ENCODE measurements at places on chromosomes 13 and 19. TPM values are rescaled to one million over a fixed set of nuclear protein-coding genes. Genes with fewer than 3 reads are reported as not detected.

DNA sequence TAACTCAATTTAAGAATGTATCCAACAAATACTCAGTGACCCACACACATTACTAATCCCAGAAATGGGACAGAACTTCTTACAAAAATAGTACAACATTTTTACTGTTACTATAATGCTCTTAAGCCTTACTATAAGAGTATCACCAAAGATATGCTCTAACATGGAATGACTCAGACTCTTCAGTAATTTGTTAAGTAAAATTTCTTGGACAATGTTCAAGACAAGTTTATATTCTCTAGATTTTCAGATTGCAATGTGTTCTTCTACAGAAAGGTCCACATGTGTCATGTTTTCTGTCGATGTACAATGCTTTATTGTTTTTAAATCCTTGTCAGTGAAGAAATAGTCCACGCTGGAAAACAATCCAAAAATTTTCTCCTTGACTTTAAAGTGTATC lies 66.3 kb upstream of the RFXAP start:
- H3K27ac ChIP-seq = no peak overlapping the region
- no peaks in the 10 kb centered on the region for H3K27me3 ChIP-seq
- H3K4me1 ChIP-seq = no peaks in the 10 kb centered on the region
- no peaks in the 10 kb centered on the region for H3K36me3 ChIP-seq
- H3K4me3 ChIP-seq = no peak overlapping the region

DNA sequence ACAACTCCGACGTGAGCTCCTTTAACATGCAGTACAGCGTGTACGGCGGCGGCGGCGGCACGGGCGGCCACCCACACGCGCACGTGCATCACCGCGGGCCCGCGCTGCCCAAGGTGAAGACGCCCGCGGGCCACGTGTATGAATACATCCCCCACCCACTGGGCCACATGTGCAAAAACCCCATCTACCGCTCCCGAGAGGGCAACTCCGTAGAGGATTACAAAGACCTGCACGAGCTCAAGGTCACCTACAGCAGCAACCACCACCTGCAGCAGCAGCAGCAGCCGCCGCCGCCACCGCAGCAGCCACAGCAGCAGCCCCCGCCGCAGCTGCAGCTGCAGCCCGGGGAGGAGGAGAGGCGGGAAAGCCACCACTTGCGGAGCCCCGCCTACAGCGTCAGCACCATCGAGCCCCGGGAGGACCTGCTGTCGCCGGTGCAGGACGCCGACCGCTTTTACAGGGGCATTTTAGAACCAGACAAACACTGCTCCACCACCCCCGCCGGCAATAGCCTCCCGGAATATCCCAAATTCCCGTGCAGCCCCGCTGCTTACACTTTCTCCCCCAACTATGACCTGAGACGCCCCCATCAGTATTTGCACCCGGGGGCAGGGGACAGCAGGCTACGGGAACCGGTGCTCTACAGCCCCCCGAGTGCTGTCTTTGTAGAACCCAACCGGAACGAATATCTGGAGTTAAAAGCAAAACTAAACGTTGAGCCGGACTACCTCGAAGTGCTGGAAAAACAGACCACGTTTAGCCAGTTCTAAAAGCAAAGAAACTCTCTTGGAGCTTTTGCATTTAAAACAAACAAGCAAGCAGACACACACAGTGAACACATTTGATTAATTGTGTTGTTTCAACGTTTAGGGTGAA lies 6.6 kb downstream of the SLITRK5 start:
- H3K27me3 ChIP-seq = peaks cover 49% of the 10 kb centered on the region
- H3K4me3 ChIP-seq = peak overlapping the region; percentile 80
- H3K27ac ChIP-seq = no peak overlapping the region
- no peaks in the 10 kb centered on the region for H3K36me3 ChIP-seq

- H3K27ac ChIP-seq = no peak overlapping the region
- H3K27me3 ChIP-seq = no peaks in the 10 kb centered on the region
- H3K4me3 ChIP-seq = no peak overlapping the region
- no peaks in the 10 kb centered on the region for H3K4me1 ChIP-seq
- no peak for DNase-seq
Measured at GRCh38 chr13:39876258-39876657, 220.8 kb downstream of the COG6 start.

- no peak overlapping the region for H3K4me3 ChIP-seq
- no peaks in the 10 kb centered on the region for H3K27me3 ChIP-seq
- no peak for DNase-seq
- no peaks in the 10 kb centered on the region for H3K4me1 ChIP-seq
- H3K27ac ChIP-seq = no peak overlapping the region
- peaks cover 2% of the 10 kb centered on the region for H3K36me3 ChIP-seq
Measured at GRCh38 chr13:45468635-45469034, 3.9 kb downstream of the COG3 start.

GRCh38 chr19:49683814-49684250 lies 5.6 kb upstream of the ADM5 start:
- H3K4me1 ChIP-seq = peaks cover 12% of the 10 kb centered on the region
- no peak overlapping the region for H3K27ac ChIP-seq
- no peaks in the 10 kb centered on the region for H3K27me3 ChIP-seq

GRCh38 chr13:101397742-101398141 lies 18.6 kb downstream of the NALCN start:
- H3K36me3 ChIP-seq = no peaks in the 10 kb centered on the region
- no peak overlapping the region for H3K4me3 ChIP-seq
- no peak for DNase-seq
- H3K4me1 ChIP-seq = no peaks in the 10 kb centered on the region
- H3K27me3 ChIP-seq = no peaks in the 10 kb centered on the region
- H3K27ac ChIP-seq = no peak overlapping the region

DNA sequence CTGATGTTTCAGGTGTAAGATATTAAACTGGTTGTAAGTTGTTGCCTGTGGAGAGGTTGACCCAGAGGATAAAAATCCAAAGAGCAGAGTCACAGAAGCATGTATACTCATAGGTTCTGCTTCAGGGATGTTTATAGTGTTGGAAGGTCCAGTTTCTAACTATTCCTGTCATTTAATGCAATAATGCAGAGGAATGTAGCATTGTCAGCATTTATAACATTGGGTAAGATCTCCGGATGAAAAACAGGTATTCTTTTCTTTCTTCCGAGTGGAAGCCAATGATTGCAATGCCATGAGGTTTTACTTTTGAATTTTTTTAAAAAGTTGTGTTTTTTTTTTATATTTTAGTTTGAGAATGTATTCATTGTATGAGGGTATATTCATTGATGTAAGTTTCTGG lies 771.0 kb downstream of the PCDH9 start:
- no peak overlapping the region for H3K4me3 ChIP-seq
- H3K27ac ChIP-seq = no peak overlapping the region
- H3K4me1 ChIP-seq = no peaks in the 10 kb centered on the region
- H3K36me3 ChIP-seq = no peaks in the 10 kb centered on the region
- no peak for DNase-seq

GRCh38 chr13:100848304-100848703 lies 173.7 kb upstream of the TMTC4 start:
- H3K4me1 ChIP-seq = no peaks in the 10 kb centered on the region
- H3K36me3 ChIP-seq = peaks cover 6% of the 10 kb centered on the region
- no peak overlapping the region for H3K4me3 ChIP-seq
- no peaks in the 10 kb centered on the region for H3K27me3 ChIP-seq

GRCh38 chr13:52003541-52003940 lies 7.7 kb downstream of the ATP7B start:
- H3K27me3 ChIP-seq = no peaks in the 10 kb centered on the region
- peak; percentile 56 for DNase-seq
- peaks cover 8% of the 10 kb centered on the region for H3K36me3 ChIP-seq
- H3K4me1 ChIP-seq = peaks cover 5% of the 10 kb centered on the region

GRCh38 chr19:23101241-23101640 lies 15.6 kb upstream of the ZNF730 start:
- no peak for DNase-seq
- no peak overlapping the region for H3K4me3 ChIP-seq
- H3K27ac ChIP-seq = no peak overlapping the region
- H3K4me1 ChIP-seq = no peaks in the 10 kb centered on the region
- no peaks in the 10 kb centered on the region for H3K27me3 ChIP-seq

GRCh38 chr19:16066611-16067104 lies 9.6 kb upstream of the TPM4 start:
- no peaks in the 10 kb centered on the region for H3K27me3 ChIP-seq
- no peak overlapping the region for H3K27ac ChIP-seq

GRCh38 chr13:30148171-30148754 lies 159.1 kb downstream of the KATNAL1 start:
- H3K27me3 ChIP-seq = no peaks in the 10 kb centered on the region
- no peak for DNase-seq
- no peaks in the 10 kb centered on the region for H3K4me1 ChIP-seq
- no peak overlapping the region for H3K4me3 ChIP-seq
- H3K27ac ChIP-seq = no peak overlapping the region

DNA sequence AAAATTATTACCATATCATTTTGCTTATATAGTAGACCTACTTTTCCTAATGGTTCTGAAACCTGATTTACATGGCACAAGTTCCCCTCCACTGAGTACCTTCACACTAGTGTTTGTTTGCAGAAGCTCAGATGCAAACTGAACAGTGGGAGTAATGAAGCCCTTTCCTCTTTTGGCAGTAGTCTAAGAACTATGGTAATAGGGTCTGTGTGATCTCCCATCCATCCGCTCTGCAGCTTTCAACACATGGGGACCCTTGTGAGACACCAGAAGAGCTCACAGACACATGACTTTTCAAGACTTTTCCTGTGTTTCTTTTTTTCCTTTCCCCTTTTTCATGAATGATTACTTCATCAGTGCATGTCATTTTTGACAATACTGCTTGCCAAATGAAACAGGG lies 336.0 kb downstream of the ATP8A2 start:
- H3K4me1 ChIP-seq = no peaks in the 10 kb centered on the region
- H3K27ac ChIP-seq = no peak overlapping the region
- no peak overlapping the region for H3K4me3 ChIP-seq
- H3K27me3 ChIP-seq = no peaks in the 10 kb centered on the region

GRCh38 chr13:59478908-59479307 lies 684.8 kb downstream of the DIAPH3 start:
- H3K4me1 ChIP-seq = peaks cover 11% of the 10 kb centered on the region
- no peak overlapping the region for H3K4me3 ChIP-seq
- DNase-seq = no peak
- H3K36me3 ChIP-seq = no peaks in the 10 kb centered on the region
- no peaks in the 10 kb centered on the region for H3K27me3 ChIP-seq

- H3K27me3 ChIP-seq = no peaks in the 10 kb centered on the region
- H3K4me1 ChIP-seq = peaks cover 10% of the 10 kb centered on the region
- no peak within 1 kb of the TSS for H3K27ac ChIP-seq
- peak within 1 kb of the TSS; percentile 93 for H3K4me3 ChIP-seq
Measured at GRCh38 chr19:19404879-19405860, at the start of gene GATAD2A. GATAD2A (plus strand) TSS chr19:19405675; CDS start chr19:19465346, 59,671 bp downstream.

DNA sequence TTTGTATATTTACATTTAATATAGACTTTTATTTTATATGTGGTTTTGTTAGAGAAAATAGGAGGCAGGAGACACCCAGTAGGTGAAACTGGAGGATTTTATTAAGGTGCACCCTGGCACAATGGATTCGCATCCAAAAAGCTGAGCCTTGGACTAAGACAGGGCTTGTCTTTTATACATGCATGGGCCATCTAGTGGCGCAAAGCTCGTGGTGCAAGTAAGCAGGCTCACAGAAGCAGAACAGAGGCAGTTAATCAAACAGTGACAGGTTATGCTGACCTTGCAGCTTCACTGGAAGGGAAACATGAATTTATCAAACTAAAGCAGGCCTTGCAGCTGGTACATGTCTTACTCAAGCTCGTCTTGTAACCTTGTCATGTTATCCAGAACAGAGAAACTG lies 58.8 kb upstream of the ZNF681 start:
- peak; percentile 41 for DNase-seq
- H3K27ac ChIP-seq = no peak overlapping the region
- H3K4me1 ChIP-seq = no peaks in the 10 kb centered on the region
- H3K4me3 ChIP-seq = no peak overlapping the region
- no peaks in the 10 kb centered on the region for H3K27me3 ChIP-seq

DNA sequence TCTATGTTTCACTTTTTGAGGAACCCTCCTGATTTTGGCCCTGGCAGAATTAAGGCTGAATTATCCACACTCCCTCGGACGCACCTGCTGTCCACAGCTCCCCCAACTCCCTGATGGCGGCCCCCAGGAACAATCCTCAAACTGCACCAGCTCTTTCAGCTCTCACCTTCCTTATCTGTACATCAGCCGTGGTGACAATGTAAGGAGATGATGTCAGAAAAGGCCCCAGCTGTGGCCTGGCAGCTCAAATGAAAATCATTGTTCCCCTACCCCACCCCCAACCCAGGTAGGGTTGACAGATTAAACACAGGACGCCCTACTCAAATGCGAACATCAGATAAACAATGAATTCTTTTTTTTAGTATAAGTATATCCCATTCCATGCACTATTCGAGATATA lies 35.0 kb upstream of the KLF2 start:
- no peaks in the 10 kb centered on the region for H3K27me3 ChIP-seq
- H3K27ac ChIP-seq = no peak overlapping the region
- H3K4me3 ChIP-seq = no peak overlapping the region
- no peaks in the 10 kb centered on the region for H3K4me1 ChIP-seq
- no peaks in the 10 kb centered on the region for H3K36me3 ChIP-seq
- no peak for DNase-seq

GRCh38 chr19:1917146-1917545 lies 11.9 kb downstream of the ADAT3 start:
- no peak for DNase-seq
- no peaks in the 10 kb centered on the region for H3K4me1 ChIP-seq
- H3K4me3 ChIP-seq = no peak overlapping the region
- no peak overlapping the region for H3K27ac ChIP-seq
- H3K27me3 ChIP-seq = no peaks in the 10 kb centered on the region
- H3K36me3 ChIP-seq = peaks cover 50% of the 10 kb centered on the region

GRCh38 chr19:947707-948539 lies 22.1 kb downstream of the ARID3A start:
- no peaks in the 10 kb centered on the region for H3K4me1 ChIP-seq
- H3K36me3 ChIP-seq = peaks cover 16% of the 10 kb centered on the region
- H3K27ac ChIP-seq = no peak overlapping the region
- H3K4me3 ChIP-seq = no peak overlapping the region
- no peaks in the 10 kb centered on the region for H3K27me3 ChIP-seq

DNA sequence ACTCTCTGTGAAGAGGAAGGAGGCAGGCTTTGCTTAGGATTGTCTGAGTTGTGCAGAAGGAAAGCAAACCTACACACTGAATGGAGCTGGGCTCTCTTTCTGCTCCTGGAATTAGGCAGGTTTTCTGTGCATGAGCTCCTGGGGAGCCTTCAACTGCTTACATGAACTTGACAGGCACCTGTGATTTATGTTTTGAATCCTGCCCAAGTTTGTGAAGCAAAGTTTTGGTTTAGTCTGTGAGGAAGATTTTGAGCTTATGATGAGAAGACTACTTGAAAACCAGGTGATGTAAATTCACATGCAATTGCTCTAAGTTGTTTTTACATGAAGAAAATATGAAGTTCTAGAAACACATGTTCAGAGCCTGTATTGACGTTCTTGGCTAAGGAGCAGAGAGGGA lies 109.0 kb downstream of the SLAIN1 start:
- no peaks in the 10 kb centered on the region for H3K27me3 ChIP-seq
- no peak for DNase-seq
- no peaks in the 10 kb centered on the region for H3K4me1 ChIP-seq
- H3K4me3 ChIP-seq = no peak overlapping the region
- H3K36me3 ChIP-seq = no peaks in the 10 kb centered on the region

Gene ARHGAP45
- 39.8 TPM for total RNA-seq

Gene SLC25A15
- total RNA-seq = 21.1 TPM

Gene ANKRD24
- total RNA-seq = 2.4 TPM

Gene SLC25A41
- 0.42 TPM for total RNA-seq

Gene ZNF682
- total RNA-seq = 23.0 TPM

Gene RAB3A
- total RNA-seq = 6.8 TPM

Gene TMEM150B
- total RNA-seq = not detected

Gene KLK3
- not detected for total RNA-seq

Gene SMIM17
- 0.28 TPM for total RNA-seq

Gene NANOS3
- not detected for total RNA-seq

Gene RNF225
- total RNA-seq = 2.1 TPM

All from H9 (cell line).